ENCODE measurements at places on chromosomes 12 and 14.

DNA sequence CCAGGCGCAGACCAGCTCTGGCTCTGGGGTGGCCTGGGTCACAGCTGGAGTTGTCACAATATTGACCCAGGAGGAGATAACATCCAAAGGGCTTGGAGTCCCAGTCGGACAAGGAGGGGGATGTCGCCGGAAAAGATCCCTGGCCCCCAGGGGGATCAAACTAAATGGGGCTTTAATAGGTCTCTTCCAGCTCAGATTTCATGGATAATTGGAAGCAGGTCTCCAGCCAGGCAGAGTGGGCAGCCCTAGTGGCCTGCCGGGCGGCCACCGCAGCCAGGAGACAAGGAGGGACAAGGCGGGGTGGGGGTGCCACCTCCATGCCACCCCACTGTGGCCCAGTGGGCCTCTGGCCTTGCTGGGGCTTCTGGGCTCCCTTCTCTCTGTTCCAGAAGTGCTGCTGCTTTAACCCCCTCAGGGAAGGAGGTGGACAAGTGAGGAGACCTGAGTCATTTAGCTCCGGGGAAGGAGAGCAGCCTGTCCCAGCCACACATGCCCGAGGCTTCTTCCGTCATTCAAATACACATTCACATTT lies 23.1 kb upstream of the PGF start:
- no peak for DNase-seq

- no peak for DNase-seq
Observed at GRCh38 chr14:101402936-101403660, 158.2 kb upstream of the DIO3 start.

DNA sequence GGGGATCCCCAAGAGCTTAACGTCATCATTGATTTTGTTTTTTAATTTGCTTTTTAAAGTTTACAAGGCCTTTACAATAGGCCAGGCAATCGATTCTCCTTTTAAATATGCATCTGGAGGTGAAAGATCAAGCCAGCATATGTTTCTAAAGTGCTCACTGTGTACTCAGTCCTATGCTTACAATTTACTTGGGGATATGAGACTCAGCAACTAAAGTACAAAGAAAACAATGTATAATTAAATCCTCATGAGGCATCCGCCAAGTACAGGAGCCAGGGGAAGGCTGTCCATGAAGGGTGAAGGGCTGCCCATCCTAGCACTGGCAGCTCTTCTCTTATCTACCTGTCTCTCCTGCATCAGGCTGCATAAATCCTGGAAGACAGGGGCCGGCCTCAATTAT lies 11.8 kb downstream of the CCDC92 start:
- no peak for DNase-seq

- DNase-seq, result no peak
Observed at GRCh38 chr12:124695861-124696260, 128.4 kb upstream of the NCOR2 start.

- DNase-seq, result no peak
Observed at GRCh38 chr14:98008381-98009113, 1211.4 kb downstream of the VRK1 start.

GRCh38 chr14:25351269-25351668 lies 301.3 kb upstream of the STXBP6 start:
- DNase-seq, result no peak

GRCh38 chr14:98951521-98952152 lies 320.4 kb downstream of the BCL11B start:
- no peak for DNase-seq

DNA sequence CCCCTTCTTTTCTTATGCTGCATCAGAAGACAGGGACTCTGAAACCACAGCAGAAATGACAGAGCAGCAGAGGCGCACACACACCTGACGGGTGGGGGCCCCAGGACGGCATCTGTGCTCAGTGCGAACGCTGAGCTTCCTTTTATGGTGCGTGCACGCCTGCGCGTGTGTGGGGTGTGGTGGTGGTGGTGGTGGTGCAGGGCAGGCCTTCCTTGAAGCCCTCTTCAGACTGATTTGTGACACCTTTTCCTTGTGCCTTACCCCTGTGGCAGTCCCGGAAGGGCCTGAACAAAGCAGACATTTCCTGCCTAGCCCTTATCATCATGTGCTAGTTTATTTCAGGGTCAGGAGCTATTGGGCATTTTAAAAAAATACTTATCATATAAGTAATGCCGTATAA lies 75.7 kb downstream of the TSPAN9 start:
- no peak for DNase-seq

DNA sequence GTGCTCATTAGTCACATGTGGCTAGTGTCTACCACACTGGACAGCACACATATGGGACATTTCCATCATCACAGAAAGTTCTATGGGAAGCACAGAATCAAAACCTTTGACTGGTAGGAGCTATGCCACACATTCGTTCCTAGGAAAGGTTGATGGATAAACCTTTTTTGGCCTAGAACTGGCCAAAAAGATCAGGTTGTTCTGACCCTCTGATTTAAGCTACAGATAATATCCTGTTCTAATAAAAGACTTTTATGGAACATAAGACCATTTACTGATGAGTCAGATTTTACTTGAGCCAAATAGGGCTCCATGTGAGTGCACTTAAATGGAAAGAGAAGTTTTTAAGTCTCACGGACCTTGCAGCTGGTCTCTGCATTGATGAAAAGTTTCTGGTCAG lies 143.2 kb downstream of the SLC15A4 start:
- no peak for DNase-seq

GRCh38 chr14:93368996-93369712 lies 22.2 kb downstream of the COX8C start:
- DNase-seq, result no peak

- DNase-seq, result no peak
Observed at GRCh38 chr12:69816082-69816481, 8.9 kb upstream of the MYRFL start.

DNA sequence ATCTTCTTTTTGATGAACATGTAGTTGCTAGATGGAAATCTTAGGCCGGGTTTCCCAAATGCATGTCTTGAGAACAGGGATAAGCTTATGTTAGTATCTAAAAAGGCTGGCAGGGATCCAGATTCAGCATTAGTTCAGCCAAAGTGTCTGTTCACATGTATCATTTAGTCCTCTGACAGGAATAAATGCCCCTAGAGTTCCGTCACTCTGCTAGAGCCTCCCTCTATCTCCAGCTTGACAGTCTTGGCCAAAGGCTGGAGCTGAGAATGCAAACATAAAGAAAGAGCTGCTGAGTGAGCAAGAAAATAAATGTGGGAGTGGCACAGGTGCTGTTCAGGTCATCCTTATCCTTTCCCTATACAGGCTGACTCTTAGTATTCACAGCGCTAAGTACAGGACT lies 13.8 kb upstream of the NELL2 start:
- DNase-seq, result no peak

- DNase-seq, result no peak
Observed at GRCh38 chr12:104814944-104815343, 143.1 kb downstream of the SLC41A2 start.

DNA sequence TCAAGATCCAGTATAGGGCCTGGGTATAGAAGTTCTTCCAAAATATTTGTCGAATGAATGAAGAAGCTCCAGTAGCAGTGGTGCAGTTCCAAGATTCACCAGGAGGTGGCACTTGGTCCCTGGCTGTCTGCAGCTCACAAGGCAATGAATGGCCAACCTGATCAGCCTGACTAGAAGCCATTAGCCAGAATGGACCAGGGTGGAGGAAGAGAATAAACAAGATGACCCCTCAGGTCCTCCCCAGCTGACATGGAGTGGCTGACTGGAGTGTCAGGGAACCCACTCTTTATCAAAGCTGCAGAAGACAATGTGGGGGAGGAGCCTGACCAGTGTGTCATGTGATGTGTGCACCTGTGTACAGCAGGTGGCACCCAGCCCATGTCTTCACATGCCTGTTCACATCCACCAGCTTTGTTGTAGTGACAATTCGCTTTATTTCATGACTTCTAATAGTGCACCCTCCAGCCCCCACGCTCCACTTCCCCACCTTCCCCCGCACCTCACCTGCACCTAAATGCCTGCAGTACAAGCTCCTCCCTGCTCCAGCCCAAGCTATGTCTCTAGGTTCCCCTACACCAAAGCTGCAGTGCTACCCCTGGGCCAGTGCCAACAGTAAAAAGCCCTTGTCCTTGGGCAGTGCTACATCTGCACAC lies 3.0 kb downstream of the LTBP2 start:
- peak; percentile 52 for DNase-seq

DNA sequence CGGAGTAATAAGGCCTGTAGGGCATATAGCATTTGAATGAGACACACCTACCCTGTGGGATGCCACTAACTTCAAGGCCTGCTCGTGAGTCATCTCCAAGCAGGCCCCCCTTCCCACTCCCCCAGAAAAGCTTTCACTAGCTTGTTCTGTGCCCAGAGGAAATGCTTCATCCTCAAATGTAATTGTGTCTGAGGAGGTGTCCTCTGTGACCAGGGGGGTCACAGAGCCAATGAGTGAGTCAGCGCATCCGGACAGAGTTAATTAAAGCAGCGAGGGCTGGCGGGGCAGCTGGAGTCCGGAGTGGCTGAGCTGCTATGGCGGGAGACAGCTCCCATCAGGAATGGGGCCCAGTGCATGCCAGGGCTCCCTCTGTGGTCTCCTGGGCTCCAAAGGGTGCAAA lies 27.0 kb upstream of the ESRRB start:
- no peak for DNase-seq

DNA sequence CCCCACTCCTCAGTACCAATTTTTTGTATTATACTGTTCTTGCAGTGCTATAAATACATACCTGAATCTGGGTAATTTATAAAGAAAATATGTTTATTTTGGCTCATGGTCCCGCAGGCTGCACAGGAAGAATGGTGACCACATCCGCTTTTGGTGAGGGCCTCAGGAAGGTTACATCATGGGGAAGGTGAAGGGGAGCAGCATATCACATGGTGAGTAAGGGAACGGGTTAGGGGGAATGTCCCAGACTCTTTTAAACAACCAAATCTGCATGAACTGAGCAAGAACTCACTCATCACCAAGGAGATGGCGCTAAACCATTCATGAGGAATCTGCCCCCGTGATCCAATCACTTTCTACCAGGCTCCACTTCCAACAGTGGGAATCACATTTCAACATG lies 40.0 kb downstream of the OSBPL8 start:
- DNase-seq, result no peak

GRCh38 chr12:45388545-45388944 lies 172.7 kb downstream of the ANO6 start:
- DNase-seq, result no peak

GRCh38 chr12:117885211-117885610 lies 83.6 kb downstream of the KSR2 start:
- DNase-seq, result no peak

GRCh38 chr14:68682166-68683103 lies 110.4 kb downstream of the ZFP36L1 start:
- no peak for DNase-seq

GRCh38 chr12:106227641-106228319 lies 20.0 kb downstream of the CKAP4 start:
- no peak for DNase-seq

- DNase-seq, result no peak
Observed at GRCh38 chr12:88153959-88154358, 11.9 kb downstream of the TMTC3 start.

DNA sequence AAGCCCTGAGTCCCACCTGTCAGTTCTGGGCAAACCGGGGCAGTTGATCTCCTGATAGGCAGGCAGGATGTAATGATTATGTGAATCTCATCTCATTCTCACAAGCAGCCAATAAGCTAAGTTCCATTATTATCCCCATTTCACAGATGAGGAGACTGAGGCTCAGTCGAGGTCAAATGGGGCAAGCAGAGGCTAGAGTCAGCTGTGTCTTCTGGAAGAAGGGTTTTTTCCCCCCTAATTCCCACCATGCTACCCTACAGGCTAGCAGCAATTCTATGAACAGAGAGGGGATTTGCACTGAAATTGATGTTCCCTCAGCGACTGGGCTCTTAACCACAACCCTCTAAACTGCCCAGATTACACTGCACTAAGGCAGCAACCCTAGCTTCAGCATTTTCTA lies 93.8 kb upstream of the MAP1LC3B2 start:
- no peak for DNase-seq

GRCh38 chr12:106098691-106099200 lies 40.0 kb downstream of the NUAK1 start:
- no peak for DNase-seq

DNA sequence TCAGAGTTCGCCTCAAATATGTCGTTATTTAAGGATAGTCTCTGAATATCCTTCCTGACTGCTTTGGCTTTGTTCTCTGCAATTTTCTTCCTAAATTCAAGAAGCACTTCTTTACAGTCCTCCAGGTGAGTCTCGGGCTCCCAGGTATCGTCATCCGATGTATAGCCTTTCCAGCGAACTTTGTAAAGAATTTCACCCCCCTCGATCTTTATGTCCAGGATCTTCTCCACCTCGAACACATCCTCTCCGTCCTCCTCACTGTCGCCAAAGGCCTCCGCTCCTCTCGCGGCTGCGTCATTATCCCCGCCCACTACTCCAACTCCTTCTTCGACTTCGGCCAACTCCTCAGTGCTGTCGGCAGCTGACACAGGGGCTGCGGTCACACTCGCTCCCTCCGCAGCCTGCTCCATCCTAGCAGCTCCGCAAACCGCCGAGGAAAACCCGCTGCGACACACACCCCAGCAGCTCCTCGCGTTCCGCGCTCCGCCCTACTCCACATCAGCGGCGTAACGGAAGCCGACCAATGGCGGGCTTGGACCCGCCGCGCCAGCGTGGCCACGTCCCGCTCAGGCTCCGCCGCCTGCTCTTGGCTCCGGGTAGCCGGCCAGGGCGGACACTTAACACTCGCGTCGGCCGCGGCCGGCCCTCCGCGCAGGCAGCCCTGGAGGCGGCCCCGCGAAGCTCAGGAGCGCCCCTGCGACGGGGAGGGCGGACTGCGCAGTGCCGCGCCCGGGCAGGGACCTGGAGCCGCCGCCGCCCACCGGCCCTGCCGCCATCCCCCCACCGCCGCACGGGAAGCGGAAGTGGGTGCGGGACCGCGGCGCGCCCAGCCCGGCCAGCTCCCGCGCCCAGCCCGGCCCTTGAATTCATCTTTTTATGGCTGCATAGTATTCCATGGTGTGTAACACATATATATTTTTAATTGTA lies 4.1 kb downstream of the CD163L1 start:
- DNase-seq, result no peak

- no peak for DNase-seq
Observed at GRCh38 chr14:61433169-61433568, 111.8 kb downstream of the PRKCH start.

GRCh38 chr14:75153295-75153694 lies 23.1 kb downstream of the TMED10 start:
- DNase-seq, result no peak

DNA sequence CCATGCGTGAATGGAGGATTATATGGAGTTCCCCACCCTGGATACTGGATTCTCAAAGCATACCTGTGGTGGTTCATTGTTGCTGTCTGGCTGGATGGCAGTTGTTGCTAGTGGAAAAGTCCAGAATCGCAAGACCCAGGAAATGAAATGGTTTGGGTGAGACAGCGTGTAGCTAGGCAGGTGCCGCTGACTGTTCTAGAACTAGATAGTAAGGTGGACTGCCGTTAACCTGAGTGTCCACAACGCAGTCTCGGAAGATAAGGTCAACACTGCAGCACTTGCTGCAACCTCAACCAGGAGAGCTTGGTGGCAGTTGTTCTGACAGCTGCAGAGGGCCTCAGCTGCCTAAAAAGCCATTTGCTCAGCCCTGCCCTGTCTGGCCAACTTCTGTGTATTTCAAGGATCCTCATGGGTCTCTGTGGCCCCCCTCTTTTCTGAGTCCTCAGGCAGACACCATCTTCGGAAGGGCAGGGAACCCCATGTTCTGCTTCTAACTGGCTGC lies 15.5 kb upstream of the IRF2BPL start:
- no peak for DNase-seq
